ENCODE measurements at places on chromosomes 2 and 18.

GRCh38 chr18:31791817-31792579, 31.3 kb upstream of the SLC25A52 start:
- DNase-seq: no peak

GRCh38 chr18:10908760-10909159, 240.6 kb downstream of the PIEZO2 start:
- DNase-seq: no peak

- no peak for DNase-seq
These were observed 37.3 kb upstream of the RNF152 start for GRCh38 chr18:61929881-61930640.

DNA sequence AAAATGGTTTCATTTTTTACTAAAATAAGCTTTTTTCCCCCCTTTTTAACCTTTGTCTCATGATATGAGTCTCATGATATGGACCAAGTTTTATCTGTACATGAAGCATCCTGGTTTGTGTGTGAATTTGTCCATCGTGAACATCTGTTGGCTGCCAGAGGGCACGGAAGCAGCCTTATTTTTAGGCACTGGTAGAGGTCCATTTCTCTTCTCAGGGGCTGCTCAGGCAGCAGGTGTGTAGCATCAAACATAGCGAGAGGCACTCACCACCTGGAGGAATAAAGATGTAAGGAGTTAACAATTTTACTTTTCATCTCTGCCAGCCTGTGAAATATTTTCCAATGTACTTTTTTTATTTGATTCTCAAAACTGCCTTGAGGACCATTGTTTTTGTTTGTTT, 134.5 kb downstream of the RHBDD1 start:
- DNase-seq: no peak

- DNase-seq: no peak
These were observed 472.6 kb downstream of the DLGAP1 start for GRCh38 chr18:3982541-3982940.

GRCh38 chr18:8828798-8829197, 123.4 kb downstream of the MTCL1 start:
- no peak for DNase-seq

DNA sequence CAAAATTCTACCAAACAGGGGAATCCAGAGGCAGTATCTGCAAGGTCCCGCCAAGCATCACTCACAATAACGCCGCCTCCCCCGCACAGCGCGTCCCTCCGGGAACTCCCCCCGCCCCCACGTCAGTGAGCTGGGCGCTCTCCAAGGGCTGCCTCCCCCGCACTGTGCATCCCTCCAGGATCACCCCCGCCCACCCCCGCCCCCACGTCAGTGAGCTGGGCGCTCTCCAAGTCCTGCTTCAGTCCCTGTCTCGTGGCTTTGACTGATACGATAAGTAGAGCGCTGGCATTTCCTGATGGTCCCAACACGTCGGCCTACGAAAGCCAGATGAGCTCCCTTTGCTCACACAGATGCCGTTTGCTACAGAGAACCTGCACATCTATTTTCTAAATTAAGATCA, 130.7 kb upstream of the TPO start:
- DNase-seq: no peak

DNA sequence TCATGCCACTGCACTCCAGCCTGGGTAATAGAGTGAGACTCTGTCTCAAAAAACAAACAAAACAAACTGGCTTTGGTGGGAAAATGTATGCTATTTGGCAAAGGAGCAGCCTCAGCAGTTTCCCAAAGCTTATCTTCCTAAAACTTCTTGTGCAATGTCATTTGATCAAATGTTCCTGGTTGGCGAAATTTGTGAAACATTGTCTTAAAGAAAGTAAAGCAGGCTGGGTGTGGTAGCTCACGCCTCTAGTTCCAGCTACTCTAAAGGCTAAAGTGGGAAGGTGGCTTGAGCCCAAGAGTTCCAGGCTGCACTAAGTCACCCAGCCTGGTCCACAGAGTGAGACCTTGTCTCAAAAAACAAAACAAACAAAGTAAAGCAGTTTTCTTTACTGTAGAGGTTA, 17.3 kb upstream of the TAF4B start:
- no peak for DNase-seq

DNA sequence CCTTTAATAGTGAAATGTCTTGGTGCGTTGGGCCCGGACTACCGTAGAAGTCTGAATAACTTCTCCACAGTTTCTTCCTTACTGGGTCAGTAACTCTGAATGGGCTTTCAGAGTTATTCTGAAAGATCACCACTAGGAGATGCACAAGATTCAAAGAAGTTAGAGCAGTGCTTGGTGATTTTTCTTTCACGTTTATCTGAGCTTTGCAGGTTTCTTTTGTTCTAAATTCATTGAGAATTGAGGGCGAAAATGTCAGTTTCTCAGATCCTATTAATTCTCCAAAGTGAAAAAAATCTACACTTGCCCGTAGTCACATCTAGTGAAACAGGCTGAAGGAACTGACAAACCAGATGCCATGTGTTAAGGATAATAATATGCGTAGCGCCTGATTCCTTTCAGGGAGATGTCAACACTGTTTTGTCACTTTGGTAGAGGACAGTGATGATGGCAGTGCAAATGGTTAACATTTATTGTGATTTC, 70.1 kb downstream of the QPCT start:
- peak; percentile 64 for DNase-seq

DNA sequence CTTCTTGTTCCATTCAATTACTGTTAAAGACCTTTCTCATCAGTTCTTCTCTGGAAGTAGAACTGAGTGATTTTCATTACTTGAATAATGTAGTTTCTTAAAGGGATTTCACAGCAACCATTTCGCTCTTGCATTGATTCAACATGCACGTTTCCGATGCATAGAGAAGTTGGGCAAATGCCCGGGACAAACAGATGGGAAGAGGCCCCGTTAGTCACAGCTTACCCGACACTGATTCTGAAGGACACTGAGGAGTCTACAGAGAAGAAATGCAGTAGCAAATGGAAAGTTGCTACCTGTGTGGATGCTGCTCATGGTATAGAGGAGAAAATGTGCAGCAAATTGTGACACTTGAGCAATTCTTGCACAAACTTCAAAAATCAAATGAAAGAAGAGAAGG, 32.3 kb upstream of the GCG start:
- DNase-seq: no peak

DNA sequence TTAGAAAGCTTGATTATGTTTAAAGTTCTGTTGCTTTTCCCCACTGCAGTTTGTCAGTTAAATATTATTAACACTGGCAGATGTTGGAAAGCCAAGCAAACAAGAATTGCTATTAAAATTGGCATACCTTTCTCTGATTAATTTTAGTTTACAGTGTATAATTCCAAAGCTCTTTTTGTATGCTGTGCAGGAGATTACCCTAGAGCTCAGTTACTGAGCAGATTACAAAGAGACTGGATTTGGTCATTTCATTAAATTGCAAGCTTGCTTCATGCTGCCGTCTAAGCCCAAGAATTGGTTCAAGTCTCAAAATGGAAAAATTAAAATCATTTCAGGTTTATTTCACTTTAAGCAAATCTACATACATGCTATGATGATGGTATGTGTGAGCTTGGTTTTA, 2.3 kb downstream of the ASAP2 start:
- no peak for DNase-seq

- DNase-seq: no peak
These were observed 285.5 kb upstream of the LRRTM4 start for GRCh38 chr2:77807531-77808215.

- DNase-seq: no peak
These were observed 153.3 kb upstream of the MAP3K20 start for GRCh38 chr2:172922306-172922705.

- DNase-seq: no peak
These were observed 33.9 kb downstream of the SLC4A3 start for GRCh38 chr2:219661197-219661954.

DNA sequence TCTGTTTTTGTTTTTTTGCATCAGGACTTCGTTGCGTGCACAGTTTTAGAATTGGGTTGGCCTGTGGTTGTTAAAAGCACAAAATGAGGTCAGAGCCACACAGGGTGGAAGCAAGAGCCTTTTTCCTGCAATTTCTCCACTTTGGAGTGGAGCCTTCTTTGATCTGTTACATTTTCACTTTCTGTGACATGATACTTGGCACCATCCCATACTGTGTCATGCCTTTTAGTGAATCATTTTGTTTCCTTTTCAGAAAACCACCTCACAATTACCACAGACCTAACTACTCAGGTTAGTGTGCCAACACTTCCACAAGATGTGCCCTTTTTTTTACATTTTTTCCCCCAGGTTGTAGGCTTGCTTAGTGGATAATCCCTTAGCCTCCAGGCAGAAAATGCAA, 32.5 kb downstream of the MERTK start:
- no peak for DNase-seq

GRCh38 chr2:236244256-236244655, 19.9 kb downstream of the ASB18 start:
- no peak for DNase-seq

Measured in Panc1 (cell line).